ENCODE measurements at places on chromosomes 4 and X. TPM values are rescaled to one million over a fixed set of nuclear protein-coding genes. Genes with fewer than 3 reads are reported as not detected.

Gene OPHN1
- total RNA-seq, result 0.81 TPM

Gene ODAM
- total RNA-seq, result not detected

Gene AVPR2
- total RNA-seq, result not detected

Gene NUP62CL
- 0.43 TPM for total RNA-seq

Gene MID1
- 2.2 TPM for total RNA-seq

Gene XK
- total RNA-seq, result 1.4 TPM

GRCh38 chrX:67721321-67721720 lies 177.5 kb downstream of the AR start:
- H3K4me3 ChIP-seq, result no peak overlapping the region
- H3K36me3 ChIP-seq, result no peaks in the 10 kb centered on the region
- no peaks in the 10 kb centered on the region for H3K27me3 ChIP-seq
- no peaks in the 10 kb centered on the region for H3K4me1 ChIP-seq
- no peak for DNase-seq

DNA sequence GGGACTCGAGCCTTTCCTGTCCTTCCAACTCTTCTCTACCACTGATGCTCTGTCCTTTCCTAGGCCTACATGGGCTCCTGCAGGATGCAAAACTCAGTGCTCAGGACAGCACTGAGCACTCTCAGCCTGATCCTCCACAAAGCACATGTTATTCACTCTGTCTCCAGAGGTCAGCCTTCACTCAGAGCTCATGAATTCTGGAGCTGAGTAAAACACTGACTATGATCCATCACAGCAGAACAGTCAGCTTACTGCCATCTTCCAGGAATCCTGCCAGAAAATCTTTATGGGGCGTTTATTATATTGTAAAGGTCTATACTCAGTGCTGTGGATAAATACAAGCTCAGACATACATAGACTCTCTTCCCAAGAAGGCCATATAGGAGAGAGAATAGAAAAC lies 121.5 kb upstream of the CPEB2 start:
- no peaks in the 10 kb centered on the region for H3K27me3 ChIP-seq
- no peaks in the 10 kb centered on the region for H3K36me3 ChIP-seq
- H3K27ac ChIP-seq, result no peak overlapping the region
- no peaks in the 10 kb centered on the region for H3K4me1 ChIP-seq

- no peaks in the 10 kb centered on the region for H3K36me3 ChIP-seq
- H3K27me3 ChIP-seq, result no peaks in the 10 kb centered on the region
- no peak for DNase-seq
- H3K4me3 ChIP-seq, result no peak overlapping the region
Observed at GRCh38 chrX:141320801-141321200, 78.5 kb upstream of the SPANXC start.

DNA sequence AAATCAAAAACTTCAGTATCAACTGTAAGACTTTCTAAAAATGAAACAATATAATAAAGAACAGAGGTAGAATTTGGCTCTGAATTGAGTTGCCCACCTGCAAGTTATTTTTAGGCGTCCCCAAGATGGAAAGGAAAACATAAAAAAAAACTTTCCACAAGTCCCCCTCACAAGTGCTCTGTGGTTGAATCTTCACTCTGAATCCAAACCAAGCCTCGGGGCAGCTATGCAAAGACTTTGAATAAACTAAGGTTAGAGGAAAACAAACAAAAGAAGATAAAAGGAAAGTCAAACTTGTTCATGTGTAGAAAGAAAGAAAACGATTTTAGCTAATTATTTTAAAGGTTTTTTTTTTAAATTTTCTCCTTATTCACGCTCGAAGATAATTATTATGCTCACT lies 372.4 kb upstream of the SLIT2 start:
- DNase-seq, result no peak
- H3K27me3 ChIP-seq, result no peaks in the 10 kb centered on the region
- H3K27ac ChIP-seq, result no peak overlapping the region

- no peak overlapping the region for H3K27ac ChIP-seq
- no peak for DNase-seq
- no peaks in the 10 kb centered on the region for H3K4me1 ChIP-seq
- no peaks in the 10 kb centered on the region for H3K36me3 ChIP-seq
- H3K27me3 ChIP-seq, result no peaks in the 10 kb centered on the region
Observed at GRCh38 chr4:146379744-146380143, 142.0 kb downstream of the SLC10A7 start.

DNA sequence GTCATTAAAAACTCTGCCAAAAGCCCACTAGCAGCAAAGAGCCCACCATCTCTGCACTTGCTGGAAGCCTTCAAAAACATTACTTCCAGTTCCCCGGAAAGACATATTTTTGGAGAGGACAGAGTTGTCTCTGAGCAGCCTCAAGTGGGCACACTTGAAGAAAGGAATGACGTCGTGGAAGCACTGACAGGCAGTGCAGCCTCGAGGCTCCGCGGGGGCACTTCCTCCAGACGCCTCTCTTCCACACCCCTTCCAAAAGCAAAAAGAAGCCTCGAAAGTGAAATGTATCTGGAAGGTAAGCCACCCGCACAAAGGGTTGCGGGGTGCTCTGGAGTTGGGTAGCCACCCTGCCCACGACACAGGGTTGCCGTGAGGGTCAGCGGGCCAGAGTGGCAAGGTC lies 25.9 kb downstream of the OFD1 start:
- no peaks in the 10 kb centered on the region for H3K4me1 ChIP-seq
- H3K36me3 ChIP-seq, result peaks cover 64% of the 10 kb centered on the region
- H3K4me3 ChIP-seq, result no peak overlapping the region
- DNase-seq, result no peak
- no peak overlapping the region for H3K27ac ChIP-seq

DNA sequence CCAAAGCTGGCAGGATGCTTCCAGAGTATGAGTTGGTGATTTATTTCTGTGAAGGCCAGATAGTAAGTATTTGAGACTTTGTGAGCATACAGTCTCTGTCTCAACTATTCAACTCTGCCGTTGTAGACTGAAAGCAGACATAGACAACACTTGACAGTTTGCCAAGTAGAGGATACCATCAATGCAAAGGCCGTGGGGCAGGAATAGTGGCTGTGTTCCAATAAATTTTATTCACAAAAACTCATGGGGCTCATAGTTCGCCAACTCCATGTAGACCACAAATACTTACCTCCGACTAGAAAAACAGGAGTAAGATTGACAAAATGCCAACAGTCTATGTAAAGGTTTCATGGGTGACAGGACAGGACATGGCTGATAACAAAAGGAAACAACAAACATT lies 3.7 kb upstream of the PIR start:
- H3K4me3 ChIP-seq, result no peak overlapping the region
- H3K36me3 ChIP-seq, result no peaks in the 10 kb centered on the region
- no peaks in the 10 kb centered on the region for H3K4me1 ChIP-seq
- no peak for DNase-seq
- no peak overlapping the region for H3K27ac ChIP-seq
- no peaks in the 10 kb centered on the region for H3K27me3 ChIP-seq

- DNase-seq, result no peak
- no peaks in the 10 kb centered on the region for H3K36me3 ChIP-seq
- no peaks in the 10 kb centered on the region for H3K27me3 ChIP-seq
- H3K27ac ChIP-seq, result no peak overlapping the region
Observed at GRCh38 chr4:117334451-117335188, 249.2 kb upstream of the TRAM1L1 start.

DNA sequence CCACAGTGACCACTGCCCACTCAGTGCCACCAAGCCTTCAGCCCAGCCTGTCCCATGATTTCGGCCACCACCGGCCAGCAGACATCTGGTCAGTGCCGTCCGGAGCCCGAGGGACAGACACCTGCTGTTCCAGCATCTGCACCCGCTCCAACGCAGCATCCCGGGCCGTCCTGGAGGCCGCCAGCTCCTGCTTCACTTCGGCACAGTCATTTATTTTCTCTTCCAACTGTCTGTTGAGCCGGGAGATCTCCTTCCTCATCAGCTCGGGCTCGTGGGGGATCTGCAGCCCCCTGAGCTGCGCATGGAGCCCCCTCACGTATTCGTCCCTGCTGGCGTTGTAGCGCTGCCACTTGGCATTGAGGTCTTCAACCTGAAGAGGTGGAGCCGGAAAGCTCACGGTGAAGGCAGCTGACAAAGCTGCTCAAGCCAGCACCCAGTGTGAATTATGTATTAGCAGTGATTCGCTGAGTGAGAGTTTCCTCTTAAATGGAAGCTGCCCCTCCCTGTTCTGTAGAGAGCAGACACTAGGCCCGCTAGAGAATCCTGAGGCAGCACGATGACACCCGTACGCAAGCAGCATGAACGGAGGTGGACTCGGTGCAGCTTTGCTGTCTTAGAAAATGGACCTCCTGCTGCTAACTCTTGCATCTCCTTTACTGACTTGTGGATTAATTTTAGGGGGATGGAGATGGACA lies 11.4 kb downstream of the TNIP2 start:
- no peak overlapping the region for H3K4me3 ChIP-seq
- H3K36me3 ChIP-seq, result peaks cover 16% of the 10 kb centered on the region
- no peaks in the 10 kb centered on the region for H3K4me1 ChIP-seq
- no peak overlapping the region for H3K27ac ChIP-seq

GRCh38 chr4:47836641-47837093 lies 1.2 kb downstream of the CORIN start:
- peaks cover 16% of the 10 kb centered on the region for H3K4me1 ChIP-seq
- peak; percentile 90 for DNase-seq
- H3K27ac ChIP-seq, result no peak overlapping the region
- H3K4me3 ChIP-seq, result peak overlapping the region; percentile 58
- H3K36me3 ChIP-seq, result no peaks in the 10 kb centered on the region

GRCh38 chrX:103151799-103152198 lies 58.9 kb upstream of the NXF3 start:
- no peaks in the 10 kb centered on the region for H3K27me3 ChIP-seq
- no peak overlapping the region for H3K4me3 ChIP-seq
- H3K36me3 ChIP-seq, result no peaks in the 10 kb centered on the region

DNA sequence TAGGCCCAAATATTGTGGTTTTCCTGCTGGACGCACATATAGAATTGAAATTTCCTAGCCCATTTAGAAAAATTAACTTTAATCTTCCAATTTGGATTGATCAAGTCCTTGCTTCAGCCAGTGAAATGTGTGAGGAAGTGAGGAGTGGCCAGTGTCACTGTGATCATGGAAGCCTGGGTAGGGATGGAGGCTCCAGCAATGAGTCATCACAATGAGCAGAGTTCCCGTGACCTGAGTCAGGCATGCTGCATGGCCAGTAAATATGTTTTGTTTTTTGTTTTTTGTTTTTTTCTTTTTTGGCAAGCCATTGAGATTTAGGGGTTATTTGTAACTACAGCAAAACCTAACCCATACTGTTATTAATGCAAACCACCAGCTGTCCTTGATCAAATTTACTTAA lies 52.1 kb downstream of the IDS start:
- H3K27me3 ChIP-seq, result no peaks in the 10 kb centered on the region
- no peak overlapping the region for H3K27ac ChIP-seq
- H3K36me3 ChIP-seq, result no peaks in the 10 kb centered on the region
- H3K4me1 ChIP-seq, result no peaks in the 10 kb centered on the region

DNA sequence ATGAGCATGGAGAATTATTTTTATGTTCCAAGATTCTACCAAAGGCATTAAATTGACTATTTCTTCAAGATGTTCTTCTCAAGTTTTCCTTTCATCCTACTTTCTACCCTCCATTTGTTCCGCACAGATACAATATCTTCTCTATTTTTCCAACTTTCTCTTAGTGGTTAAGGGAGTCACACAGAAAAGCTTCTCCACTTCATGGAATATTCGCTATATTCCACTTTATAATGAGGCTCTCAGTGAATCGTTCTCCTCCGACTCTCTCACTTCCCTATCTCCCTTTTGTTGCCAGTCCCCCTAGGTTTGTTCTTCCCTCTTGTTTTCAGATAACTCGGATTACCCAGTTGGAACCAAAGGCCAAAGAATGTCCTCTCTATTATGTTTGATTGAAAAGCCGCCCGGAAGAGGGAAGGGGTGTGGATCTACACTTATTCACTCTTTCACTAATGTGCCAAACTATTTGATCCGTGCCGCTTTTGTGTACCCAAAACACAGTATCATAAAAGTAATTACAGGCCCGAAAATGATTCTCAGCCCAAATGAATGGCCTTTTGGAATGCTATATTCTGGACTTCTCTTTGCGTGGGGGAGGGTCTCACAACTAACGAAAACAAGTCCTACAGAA lies 1.2 kb downstream of the SH3D19 start:
- peak overlapping the region; percentile 65 for H3K4me3 ChIP-seq
- peak overlapping the region; percentile 94 for H3K27ac ChIP-seq
- DNase-seq, result no peak
- H3K36me3 ChIP-seq, result no peaks in the 10 kb centered on the region
- no peaks in the 10 kb centered on the region for H3K4me1 ChIP-seq

- H3K4me3 ChIP-seq, result no peak overlapping the region
- no peaks in the 10 kb centered on the region for H3K36me3 ChIP-seq
- H3K4me1 ChIP-seq, result no peaks in the 10 kb centered on the region
- no peak overlapping the region for H3K27ac ChIP-seq
- no peaks in the 10 kb centered on the region for H3K27me3 ChIP-seq
- DNase-seq, result no peak
Observed at GRCh38 chr4:125044886-125045285, 269.9 kb upstream of the FAT4 start.

GRCh38 chr4:84099599-84099998 lies 399.5 kb downstream of the NKX6-1 start:
- H3K4me3 ChIP-seq, result no peak overlapping the region
- H3K36me3 ChIP-seq, result no peaks in the 10 kb centered on the region
- no peak for DNase-seq
- H3K27ac ChIP-seq, result no peak overlapping the region

GRCh38 chr4:83875437-83875836 lies 339.5 kb downstream of the GPAT3 start:
- no peaks in the 10 kb centered on the region for H3K36me3 ChIP-seq
- no peak overlapping the region for H3K4me3 ChIP-seq
- no peak overlapping the region for H3K27ac ChIP-seq

DNA sequence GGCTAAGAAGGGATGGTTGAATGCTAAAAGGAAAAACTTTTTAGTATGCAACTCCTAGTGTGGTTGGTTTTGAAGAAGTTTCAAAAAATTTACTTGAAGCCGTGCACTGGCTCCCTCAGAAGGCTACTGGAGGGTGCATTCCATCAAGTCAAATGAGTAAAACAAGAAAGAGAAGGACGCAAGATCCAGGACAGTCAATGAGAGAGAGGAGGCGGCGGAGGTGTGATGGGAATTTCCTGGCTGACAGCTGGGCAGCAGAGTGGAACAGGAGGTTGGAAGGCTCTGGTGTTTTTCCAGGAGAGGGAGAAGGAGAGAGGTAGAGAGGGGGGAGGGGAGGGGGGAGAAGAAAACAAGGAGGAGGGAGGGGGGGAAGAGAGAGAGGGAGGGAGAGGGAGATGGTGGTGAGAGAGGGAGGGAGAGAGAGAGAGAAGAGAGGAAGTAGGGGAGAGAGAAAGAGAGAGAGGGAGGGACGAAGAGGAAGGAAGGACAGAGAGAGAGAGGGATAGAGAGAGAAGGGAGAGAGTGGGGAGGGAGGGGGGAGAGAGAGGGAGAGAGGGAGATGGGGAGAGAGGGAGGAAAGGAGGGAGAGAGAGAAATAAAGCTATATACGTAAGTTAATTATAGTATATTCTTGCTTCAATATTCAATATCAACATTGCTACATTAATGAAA lies 126.4 kb downstream of the SH3KBP1 start:
- no peaks in the 10 kb centered on the region for H3K4me1 ChIP-seq
- H3K27me3 ChIP-seq, result no peaks in the 10 kb centered on the region
- no peak overlapping the region for H3K4me3 ChIP-seq
- H3K27ac ChIP-seq, result no peak overlapping the region
- no peak for DNase-seq

- H3K4me3 ChIP-seq, result no peak overlapping the region
- H3K36me3 ChIP-seq, result no peaks in the 10 kb centered on the region
- no peak for DNase-seq
Observed at GRCh38 chr4:160772668-160773067, 1391.1 kb downstream of the FSTL5 start.
